ACHN (cell line): ENCODE measurements at places on chromosomes 5 and 9.

- no peak for DNase-seq
These were observed 154.2 kb downstream of the CCDC171 start for GRCh38 chr9:15707000-15707399.

GRCh38 chr5:135359374-135360165, 39.5 kb downstream of the MACROH2A1 start:
- no peak for DNase-seq

GRCh38 chr9:35272989-35273388, 111.2 kb downstream of the UNC13B start:
- no peak for DNase-seq

DNA sequence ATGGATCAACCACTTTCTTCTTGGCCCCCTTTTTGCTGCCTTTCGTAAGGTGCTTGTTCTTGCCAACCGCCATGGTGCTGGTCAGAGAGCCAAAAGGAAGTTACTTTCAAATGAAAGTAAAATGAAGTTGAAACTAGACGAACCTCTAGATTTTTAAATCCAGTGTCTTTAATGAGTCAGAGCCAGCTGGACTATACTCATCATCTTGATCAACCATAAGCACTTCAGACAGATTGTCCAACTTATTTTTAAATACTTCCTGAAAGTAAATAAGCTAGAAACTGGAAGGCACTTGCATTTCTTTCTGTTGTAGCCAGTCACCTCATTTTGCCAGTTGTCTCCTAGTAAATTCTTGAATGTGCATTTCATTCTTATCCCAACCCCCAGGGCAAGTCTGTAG, 48.9 kb downstream of the JMY start:
- DNase-seq: no peak

DNA sequence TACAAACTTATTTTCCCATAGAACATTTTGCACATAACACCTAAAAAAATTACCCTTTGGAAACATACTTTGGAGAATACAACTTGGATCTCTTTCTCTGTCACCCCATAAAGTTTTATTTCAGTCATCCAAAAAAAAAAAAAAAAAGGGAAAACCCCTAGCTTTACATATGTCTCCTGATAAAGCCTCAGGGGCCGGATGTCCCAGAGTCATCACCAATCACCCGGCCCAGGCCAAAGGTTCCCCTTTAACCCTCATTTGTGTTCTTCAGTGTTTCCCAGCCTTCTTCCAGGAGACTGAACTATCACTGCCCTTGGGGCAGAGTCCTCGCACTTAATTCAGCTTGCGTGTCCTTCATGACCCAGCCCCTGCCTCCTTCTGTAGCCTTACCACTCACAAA, 28.8 kb downstream of the ANXA6 start:
- DNase-seq: no peak
